ENCODE measurements at places on chromosomes 3 and 15.

- peak; percentile 81 for DNase-seq
Observed at GRCh38 chr15:94080416-94080815, 150.9 kb upstream of the MCTP2 start.

DNA sequence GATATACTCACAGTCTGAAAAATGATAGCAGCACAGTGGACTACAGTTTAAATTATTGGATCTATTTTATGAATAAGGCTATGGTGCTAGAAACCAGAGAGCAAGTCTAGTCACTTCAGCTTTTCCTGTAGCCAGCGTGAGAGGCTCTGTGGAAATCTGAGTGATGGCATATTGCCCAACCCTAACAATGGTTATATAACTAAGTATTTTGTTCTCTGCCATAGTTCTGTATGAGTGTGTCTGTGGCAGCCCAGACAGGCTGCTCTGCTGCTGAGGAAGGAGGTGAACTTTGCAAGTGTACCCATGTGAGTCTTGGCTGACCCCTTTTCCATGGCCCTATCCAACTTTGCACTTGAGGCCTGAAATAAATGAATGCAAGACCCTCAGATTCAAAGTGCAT lies 105.7 kb downstream of the LRTM1 start:
- DNase-seq = peak; percentile 73

GRCh38 chr3:155745795-155746550 lies 1.1 kb upstream of the PLCH1 start:
- no peak for DNase-seq

DNA sequence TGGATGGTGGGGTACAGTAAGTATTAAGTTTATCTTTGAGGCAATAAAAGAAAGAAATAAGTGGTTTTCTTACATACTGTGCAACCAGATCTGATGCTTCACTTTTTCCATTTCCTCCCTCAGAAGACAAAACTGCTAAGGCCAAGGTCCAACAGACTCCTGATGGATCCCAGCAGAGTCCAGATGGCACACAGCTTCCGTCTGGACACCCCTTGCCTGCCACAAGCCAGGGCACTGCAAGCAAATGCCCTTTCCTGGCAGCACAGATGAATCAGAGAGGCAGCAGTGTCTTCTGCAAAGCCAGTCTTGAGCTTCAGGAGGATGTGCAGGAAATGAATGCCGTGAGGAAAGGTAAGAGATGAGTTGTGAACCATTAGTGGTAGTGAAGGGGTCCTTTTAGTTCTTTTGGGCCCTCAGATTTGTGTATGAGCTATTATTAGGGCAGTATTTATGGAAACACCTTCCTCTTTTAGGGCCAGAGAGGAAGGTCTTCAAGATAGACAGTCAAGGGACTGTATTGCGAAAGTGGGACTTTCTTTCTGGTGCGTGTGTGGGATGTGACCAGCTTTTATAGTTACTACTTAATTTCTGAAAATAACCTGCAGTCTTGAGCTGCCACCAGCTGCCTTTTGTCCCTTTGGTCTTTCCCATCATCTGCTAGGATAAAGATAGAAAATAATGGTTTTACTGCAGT lies 4.6 kb downstream of the ALAS1 start:
- DNase-seq = no peak

DNA sequence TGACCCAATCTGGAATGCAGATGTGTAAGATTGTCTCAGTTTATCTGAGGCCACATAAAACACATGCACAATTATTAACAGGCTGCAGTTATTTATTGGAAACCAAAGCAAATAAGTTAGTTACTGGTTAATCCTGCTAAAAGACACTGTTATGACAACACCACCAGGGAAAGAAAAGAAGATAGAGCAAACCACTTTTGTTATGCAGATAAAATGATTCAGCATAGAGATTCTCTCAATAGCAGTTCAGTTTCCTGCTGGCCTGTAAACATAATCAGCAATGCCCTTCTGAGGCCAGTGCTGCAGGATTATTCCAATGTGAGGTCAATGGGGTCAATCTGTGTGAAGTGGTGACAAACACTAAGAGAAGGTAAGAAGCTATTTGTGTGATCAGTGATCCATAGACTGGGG lies 244.4 kb downstream of the ZBTB20 start:
- no peak for DNase-seq

GRCh38 chr15:100170291-100171210 lies 171.2 kb downstream of the ADAMTS17 start:
- no peak for DNase-seq

DNA sequence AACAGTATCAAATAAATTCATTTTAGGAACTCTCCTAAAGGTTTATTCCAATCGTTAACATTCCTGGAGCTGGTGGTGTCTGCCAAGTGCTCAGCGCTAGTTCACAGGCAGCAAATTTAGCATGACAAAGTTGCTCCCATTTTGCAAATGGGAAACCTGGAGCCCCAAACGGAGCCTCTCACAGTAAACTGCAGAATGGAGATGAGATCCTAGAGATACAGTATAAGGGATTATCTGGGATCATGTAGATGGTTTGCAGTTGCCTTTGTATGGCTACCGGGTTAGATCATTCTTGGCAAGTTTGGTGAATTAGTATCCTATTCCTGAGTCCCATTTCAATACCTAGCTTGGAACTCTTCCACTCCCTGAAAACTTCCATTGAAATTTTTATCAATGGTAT lies 173.7 kb downstream of the CDIN1 start:
- DNase-seq = no peak

DNA sequence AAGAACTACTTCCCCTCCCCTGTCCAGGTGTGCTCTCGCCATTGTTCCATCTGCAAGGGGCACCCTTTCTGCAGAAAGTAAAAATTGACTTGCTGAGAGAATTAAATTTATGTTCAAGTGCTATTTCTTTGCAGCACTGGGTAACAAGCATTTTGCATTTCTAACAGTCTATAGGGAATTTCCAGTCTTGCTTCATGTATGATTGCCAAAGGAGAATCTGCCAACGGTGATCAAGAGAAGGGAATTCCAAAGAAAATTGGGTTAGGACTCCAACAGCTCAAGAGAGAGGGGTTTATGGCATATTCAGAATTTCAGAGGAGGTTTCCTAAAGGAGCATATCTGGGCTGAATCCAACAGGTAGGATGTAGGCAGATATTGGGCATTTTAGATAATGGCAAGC lies 136.7 kb upstream of the WNT5A start:
- DNase-seq = no peak

DNA sequence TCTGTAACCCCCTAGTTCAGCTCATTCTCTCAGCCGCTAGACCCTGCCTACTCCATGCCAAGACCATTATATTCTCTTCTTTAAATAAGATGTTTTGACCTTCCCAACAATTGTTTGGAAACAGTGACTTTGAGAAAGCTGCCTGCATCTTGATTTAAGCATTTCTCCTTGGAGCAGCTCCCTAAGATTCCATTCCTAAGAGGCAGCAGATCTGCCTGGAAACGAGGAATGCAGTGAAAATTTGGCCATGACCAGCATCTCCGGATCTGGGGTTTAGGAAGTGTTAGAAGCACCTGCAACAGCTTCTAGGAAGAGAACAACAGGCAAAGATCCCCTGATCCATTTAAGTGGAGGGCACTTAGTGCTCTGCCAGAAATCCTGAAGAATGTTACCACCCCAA lies 235.7 kb downstream of the NTRK3 start:
- peak; percentile 61 for DNase-seq

DNA sequence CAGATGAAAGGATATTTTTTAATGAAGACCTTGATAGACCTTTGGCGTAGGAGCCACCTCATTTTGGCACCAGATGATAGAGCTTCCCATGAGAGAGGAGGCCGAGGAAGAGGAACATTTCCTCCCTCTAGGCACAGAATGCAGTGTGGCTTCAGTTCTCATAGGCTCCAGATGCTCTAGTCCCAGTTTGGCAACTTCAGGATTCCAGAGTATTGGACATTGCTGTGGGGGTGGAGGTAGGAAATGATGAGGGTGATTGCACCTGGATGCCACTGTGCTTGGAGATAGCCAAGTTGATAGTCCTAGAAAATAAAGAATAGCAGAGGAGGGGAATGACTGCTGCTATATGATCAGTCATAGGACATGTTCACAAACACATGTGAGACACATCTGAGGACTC lies 58.3 kb upstream of the KY start:
- DNase-seq = no peak

DNA sequence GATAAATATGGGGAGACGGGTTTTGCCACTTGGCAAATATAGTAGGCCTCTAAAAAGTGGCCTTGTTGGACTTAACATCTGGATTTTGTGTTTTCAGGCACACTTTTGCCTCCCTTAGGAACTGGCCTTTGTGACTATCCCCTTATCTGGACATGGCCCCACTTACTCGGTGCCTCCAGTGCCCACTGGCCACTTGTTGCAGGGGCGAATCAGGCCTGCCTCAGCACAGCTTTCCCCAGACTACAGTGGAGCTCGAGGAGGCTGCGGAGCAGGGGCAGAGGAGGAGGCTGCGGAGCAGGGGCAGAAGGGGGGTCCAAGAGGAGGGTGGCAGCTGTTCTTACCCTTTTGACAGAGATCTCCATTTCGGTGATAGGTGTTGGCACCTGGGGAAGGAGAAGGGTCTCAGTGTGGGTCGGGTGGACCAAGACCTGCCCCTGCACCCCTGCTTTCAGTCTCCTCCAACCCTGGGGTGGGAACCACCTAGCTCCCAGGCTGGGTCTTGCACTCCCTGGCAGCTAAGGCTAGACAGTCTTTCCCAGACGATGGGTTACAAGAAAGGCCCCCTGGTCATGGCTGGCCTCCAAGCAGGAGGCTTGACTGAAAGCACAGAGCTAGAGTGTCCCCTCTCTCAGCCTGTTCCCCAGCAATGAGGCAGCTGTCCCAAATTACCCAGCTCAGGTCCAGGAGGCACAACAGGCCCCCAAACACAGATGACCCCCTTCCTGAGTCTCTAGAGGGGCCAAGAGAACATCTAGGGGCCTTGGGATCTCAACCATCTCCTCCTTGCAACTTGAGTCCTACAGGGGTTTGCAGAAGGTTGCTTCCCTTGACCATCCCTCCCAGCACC lies 6.1 kb downstream of the SEMA3G start:
- DNase-seq = no peak

DNA sequence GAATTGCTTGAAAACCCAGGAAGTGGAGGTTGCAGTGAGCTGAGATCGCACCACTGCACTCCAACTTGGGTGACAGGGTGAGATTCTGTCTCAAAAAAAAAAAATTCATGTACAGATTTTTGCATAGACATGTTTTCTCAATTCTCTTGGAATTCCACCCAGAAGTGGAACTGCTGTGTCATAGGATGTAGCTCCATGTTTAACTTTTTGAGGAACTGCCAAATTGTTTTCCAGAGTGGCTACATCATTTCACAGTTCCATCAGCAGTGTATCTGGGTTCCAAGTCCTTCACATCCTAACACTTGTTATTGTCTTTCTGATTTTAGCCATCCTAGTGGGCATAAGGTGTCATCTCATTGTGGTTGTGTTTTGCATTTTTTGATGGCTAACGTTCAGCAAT lies 9.9 kb downstream of the CAPN7 start:
- peak; percentile 47 for DNase-seq

GRCh38 chr3:4508048-4508981 lies 15.2 kb downstream of the ITPR1 start:
- DNase-seq = no peak

DNA sequence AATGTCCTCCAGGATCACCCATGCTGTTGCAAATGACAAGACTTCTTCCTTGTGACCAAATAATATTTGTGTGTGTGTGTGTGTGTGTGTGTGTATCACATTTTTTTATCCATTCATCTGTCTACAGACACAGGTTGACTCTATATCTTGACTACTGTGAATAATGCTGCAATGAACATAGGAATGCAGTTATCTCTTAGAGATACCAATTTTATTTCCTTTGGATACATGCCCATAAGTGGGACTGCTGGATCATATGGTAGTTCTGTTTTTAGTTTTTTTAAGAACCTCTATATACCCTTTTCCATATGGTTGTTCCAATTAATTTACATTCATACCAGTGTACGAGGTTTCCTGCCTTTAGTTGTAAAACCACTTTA lies 41.7 kb downstream of the GPR176 start:
- peak; percentile 80 for DNase-seq

DNA sequence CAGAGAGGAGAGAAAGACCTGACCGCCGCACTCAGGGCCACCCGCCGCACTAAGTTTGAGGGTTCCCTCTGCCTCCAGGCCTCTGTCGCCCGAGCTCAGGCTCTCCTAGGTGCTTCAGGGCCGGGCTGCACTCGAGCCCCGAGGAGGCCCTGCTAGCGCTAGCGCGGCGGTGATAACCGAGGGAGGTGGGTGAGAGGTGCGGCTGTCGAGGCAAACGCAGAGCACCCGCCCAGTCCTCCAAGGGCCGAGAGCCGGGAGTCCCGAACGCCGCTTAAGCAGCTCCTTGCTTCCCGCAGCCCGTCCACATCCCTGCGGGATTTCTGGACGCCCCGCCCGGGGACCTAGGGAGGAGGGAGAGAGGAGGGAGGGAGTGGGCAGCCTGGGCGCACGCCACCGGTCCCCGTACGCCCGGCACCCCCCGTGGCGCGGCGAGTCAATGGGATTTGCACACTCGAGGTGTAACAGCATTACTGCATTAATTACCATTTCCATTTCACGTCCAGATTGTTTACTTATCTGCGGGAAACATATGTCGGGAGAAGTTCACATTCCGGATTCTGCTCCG lies 6.8 kb downstream of the SOX14 start:
- DNase-seq = no peak

- no peak for DNase-seq
Observed at GRCh38 chr3:152384412-152384811, 115.7 kb downstream of the MBNL1 start.

DNA sequence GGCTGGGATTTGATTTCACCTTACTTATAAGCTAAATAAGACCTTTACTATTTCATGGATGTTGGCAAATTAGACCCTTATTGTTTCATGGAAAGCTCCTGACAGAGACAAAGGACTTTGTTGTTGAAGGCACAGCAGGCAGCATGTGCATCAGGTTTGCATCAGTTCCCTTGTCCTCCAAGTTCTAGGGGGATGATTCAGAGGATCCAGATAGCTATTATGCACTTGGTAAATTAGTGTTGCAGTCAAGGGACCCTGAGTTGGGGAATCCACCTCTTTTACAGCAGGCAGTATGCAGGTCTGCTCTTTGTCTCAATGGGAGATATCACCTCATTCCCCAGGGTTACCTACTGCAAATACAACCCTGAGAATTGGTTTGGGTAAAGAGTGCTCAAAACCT lies 131.4 kb upstream of the IGSF10 start:
- no peak for DNase-seq

DNA sequence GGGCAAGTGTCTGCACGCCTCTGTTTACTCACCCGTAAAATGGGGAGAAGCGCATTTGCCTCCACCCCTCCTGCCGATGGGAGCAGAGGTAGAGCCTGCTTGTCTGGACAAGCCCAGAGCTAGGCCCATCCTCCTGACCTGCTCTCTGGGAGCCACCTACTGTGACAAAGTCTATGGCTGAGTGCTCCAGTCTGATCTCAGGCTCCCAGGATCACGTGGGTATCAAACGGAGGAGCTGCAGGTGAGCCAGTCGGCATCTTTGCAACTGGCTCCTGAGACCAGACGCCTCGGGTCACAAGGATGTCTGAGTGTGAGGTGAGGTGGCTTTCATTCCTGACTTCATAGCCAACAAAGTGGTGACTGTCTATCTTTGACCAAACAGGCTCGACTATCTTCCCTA lies 2.1 kb upstream of the ALDH1A3 start:
- no peak for DNase-seq

- DNase-seq = no peak
Observed at GRCh38 chr3:159378396-159379194, 576.7 kb downstream of the MFSD1 start.
